K562 (cell line): ENCODE measurements at places on chromosomes 13 and 19.

GRCh38 chr19:55535965-55536350, 975 bp downstream of the SBK2 start:
- no peak for DNase-seq

- no peak for DNase-seq
Observed at GRCh38 chr13:62643799-62644524, 1228.3 kb upstream of the PCDH20 start.

DNA sequence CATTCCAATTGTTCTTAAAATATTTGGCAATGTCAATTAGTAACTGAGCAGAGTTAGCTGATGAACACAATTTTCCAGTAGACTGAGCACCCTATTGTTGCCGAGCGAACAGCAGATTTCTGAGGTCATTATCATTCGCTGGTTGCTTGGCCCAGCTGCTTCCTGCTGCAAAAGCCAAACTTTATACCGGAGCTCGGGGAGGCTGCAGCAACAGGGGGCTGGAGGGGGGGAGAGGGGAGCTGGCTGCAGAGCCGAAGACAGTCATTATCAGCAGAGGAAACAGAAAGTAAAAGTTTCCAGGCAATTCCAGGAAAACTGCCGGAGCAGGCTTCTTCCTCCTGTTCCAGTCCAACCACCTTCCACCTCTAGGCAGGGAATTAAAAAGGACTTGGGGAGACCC, 77.9 kb downstream of the ZNF536 start:
- no peak for DNase-seq

DNA sequence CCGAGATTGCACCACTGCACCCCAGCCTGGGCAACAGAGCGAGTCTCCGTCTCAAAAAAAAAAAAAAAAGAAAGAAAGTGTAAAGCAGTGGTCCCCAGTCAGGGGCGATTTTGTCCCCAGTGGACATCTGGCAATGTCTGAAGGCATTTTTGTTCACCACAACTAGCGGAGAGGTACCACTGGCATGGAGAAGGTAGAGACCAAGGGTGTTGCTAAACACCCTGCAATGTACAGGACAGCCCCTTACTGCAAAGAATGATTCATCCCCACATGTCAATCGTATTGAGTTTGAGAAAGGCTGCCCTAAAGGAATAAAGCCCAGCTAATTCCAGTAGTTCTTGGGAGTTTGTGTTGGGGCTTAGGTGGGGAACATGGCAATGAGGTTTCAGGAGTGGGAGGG, 38.7 kb downstream of the CYP4F2 start:
- DNase-seq, result no peak

GRCh38 chr13:106530980-106531481, 4.4 kb downstream of the EFNB2 start:
- DNase-seq, result no peak

- no peak for DNase-seq
Observed at GRCh38 chr19:41097302-41097701, 9.1 kb downstream of the CYP2A13 start.

- DNase-seq, result no peak
Observed at GRCh38 chr19:43532571-43532961, 422 bp upstream of the ZNF575 start.

DNA sequence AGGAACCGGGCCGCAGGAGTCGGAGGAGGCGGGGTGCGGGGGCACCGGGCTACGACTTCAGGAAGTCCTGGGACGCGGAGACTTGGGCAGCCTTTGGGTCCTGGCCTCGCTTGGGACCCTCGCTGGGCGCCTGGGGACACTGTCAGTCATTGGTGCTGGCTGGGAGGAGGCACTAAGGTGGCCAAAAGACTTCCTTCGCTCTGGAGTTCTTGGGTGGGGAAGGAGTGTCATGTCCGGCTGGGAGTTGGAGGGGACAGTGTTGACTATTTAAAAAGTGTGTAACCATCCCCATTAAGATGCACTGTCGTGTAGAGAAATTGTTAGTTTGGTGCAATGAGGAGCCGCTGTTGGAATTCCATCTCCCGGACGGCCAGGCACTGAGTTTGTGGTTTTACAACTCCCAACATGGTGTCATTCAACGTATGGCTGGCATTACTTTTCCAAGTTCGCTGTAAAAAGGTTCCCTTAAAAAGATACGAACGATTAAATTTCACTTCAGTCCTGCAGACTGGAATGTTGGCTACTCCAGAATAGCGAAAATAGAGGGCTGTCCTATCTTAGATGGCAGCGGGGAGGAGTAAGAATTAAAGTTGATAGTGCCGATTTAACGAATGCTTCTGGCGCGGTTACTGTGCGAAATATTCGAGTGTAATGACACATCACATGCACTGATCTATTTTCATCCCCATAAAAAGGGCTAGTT, 776 bp downstream of the DNAJC3 start:
- peak; percentile 18 for DNase-seq

DNA sequence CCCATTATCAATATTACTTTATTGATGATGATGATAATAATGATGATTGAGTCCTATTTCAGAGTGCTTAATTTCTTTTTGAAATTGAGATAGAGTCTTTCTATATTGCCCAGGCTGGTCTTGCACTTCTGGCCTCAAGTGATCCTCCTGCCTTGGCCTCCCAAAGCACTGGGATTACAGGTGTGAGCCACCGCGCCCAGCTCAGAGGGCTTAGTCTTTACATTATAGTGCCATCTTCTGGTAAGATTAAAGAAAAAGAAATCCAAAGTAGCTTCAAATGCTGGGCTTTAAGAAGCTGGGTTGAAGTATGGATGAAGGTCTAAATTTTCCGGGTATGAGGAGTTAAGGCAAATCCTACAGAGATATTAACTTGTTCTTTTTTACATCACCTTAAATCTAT, 3.4 kb upstream of the ZNF333 start:
- DNase-seq, result no peak

- no peak for DNase-seq
Observed at GRCh38 chr13:46550822-46551221, 2.1 kb upstream of the LRCH1 start.

DNA sequence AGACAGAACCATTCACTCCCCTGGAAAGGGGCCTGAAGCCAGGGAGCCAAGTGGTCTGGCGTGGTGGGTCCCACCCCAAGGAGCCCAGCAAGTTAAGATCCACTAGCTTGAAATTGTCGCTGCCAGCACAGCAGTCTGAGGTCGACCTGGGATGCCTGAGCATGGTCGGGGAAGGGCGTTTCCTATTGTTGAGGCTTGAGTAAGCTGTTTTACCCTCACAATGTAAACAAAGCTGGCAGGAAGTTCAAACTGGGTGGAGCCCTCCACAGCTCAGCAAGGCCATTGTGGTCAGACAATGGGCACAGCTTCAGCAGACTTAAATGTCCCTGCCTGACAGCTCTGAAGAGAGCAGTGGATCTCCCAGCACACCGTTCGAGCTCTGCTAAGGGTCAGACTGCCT, 195.6 kb upstream of the DACH1 start:
- DNase-seq, result no peak

- no peak for DNase-seq
Observed at GRCh38 chr13:112671359-112671758, 18.5 kb upstream of the ATP11A start.

- DNase-seq, result no peak
Observed at GRCh38 chr19:8208119-8208921, 850 bp upstream of the CERS4 start.

DNA sequence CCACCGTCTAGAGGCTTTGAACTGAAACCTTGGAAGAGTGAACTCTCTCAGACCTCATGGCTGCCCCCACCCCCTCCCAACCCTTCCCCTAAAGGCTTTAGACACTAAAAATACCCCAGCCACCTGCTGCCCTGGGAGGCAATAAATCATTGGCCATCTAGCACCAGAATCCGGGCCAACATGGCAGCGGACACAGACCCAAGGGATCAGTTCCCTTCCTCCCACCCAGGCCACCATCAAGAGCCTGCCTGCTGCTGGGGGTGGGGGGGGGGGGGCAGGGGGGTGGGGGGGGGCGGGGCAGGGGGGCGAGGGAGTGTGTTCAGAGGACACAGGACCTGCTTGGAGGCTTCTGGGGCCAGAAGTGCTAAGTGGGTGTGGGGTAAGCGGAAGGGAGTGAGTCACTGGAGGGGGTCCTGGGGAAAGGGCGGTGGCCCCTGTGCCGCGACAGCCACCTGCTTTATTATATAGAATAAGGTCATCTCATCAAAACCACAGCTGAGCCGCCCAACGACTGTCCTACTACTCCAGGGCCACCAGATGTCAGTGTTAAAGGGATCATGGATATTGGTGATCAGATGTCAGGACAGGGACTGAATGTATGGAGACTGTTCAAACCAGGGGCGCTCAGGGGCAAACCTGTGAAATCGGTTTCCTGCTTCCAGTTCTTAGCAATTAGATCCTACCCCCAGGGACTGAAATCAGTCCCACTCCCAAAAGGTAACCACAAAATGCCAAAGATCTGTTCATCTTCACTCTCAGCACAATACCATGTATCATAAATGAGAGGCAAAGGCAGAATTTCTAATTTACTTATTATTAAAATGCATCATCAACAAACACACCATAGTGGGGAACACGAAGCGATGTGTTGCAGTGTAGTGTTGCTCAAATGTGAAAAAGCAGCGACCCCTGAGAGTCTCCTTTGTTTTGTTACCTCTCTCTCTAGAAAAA, 24.3 kb downstream of the ARL11 start:
- peak; percentile 48 for DNase-seq

GRCh38 chr19:38213911-38214625, 10.0 kb downstream of the DPF1 start:
- DNase-seq, result no peak

- DNase-seq, result no peak
Observed at GRCh38 chr19:56671613-56671994, at the start of gene ZNF835. Gene ZNF835, minus strand, starts transcription at chr19:56671757. Its CDS starts 6,559 bp downstream, at chr19:56665198.

DNA sequence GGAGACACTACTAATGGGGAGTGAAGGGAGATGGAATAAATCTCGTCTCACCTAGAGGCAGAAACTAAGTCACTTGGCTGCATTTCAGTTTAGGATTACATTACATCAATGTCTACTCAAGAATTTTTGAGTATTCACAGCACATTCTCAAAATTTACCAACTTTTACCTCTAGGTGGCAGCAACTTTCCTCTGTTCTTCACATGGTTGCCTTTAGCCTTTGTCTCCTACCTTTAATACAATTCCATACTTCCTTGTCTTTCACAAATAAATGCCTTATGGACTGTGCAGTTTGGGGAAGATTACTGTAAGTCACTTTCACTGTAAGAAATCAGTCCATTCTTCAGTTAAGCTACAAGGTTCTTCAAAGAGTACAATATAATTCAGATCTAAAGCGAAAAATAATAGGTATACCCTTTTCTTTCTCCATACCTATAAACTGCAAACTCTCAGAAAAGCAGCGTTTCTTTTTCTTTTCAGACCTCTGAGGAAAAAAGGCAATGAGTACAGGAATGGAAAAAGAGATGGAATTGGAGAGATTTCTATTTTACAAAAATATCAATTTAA, 379.4 kb downstream of the KLF12 start:
- DNase-seq, result peak; percentile 12
